ENCODE measurements at places on chromosomes 6 and 20.

DNA sequence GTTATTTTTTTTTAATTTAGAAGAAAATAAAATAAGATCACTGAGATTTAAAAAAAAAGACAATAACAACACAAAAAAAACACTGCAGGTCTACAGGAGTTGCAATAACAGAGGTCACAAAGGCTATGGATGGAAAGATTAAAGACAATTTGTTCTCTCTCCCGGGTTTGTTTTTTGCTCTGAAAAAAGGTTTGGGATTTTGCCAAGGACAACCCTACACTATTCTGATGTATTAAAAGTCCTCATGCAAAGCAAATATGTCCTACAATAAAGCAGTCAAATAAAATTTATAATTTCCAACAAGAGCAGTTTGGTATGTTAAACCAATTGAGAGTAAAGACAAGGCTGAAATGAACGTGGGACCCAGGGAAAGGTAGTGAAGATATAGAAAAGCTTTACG lies 55.6 kb downstream of the PTPRK start:
- DNase-seq: no peak

- DNase-seq: no peak
Measured at GRCh38 chr6:25351485-25351884, 72.3 kb downstream of the CARMIL1 start.

DNA sequence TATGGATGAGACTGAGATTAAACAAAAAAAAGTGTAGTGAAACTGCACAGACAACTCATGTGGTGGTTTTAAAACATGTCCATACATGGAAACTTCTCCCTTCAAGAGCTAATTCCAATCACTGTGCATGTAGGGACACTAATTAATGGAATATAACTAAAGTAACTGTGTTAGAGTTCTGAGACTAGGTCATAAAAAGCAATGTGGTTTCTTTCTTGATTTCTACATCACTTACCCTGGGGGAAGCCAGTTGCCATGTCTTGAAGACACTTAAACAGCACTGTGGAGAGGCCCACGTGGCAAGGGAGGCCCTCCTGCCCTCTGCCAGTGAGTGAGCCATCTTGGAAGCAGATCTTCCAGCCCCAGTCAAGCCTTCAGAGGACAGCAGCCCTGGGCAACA lies 118.2 kb upstream of the DST start:
- no peak for DNase-seq

DNA sequence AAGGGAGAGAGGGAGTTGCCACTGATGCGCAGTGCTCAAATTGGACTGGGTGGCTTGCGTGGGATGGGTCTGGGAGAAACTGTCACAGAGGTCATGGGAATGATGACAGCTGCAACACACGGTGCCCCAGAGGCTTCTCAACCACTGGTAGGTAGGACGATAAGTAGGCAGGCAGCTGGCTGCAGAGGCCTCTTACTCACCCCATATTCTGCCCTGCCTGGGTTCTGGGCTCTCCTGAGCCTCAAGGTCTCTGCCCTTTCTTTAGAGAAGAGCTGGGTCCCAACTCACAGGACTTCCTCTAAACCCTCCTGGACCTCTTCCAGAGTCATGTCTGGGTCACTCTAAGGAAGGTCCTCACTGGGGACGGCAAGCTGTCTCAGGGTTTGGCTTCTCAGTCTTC lies 37.2 kb upstream of the RNF24 start:
- peak; percentile 64 for DNase-seq

- no peak for DNase-seq
Measured at GRCh38 chr20:4774207-4774606, 52.5 kb downstream of the PRND start.

- no peak for DNase-seq
Measured at GRCh38 chr6:56505512-56506260, 137.0 kb downstream of the DST start.

- DNase-seq: no peak
Measured at GRCh38 chr6:84007871-84008270, 25.7 kb upstream of the MRAP2 start.

GRCh38 chr6:88662653-88663174 lies 300.7 kb downstream of the RNGTT start:
- no peak for DNase-seq

DNA sequence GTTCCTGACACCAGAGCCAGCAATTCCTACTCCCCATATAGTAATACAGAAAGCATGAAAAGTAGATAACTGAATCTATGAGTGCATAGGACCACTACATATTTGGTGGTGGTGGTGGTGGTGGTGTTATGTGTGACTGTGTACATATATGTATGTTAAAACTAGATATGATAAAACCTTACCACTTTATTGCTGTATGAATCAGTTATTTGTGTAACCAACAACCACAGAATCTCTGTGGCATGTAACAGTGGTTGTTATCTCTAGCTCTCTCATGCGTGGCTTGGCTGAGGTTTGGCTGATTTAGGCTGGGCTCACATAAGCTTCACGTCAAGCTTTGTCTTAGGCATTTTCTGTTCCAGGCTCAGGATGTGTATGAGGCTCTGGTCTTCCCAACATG lies 55.7 kb downstream of the PLCB1 start:
- DNase-seq: no peak

DNA sequence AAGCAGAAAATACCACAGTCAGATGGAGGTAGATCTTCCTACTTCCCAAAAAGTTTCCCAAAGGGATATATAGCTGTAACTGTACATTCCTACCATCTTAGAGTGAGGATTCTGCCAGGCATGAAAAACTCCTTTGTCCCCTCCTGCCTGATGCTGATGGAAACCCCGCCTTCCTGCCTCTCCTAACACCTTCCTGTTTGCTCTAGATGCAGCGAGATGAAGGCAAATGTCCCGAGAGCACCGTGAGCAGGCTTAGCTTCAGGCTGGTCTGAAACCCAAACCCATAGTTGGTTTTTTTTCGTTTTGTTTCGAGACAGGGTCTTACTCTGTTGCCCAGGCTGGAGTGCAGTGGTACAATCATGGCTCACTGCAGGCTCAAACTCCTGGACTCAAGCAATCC lies 55.6 kb downstream of the MYB start:
- DNase-seq: no peak

- DNase-seq: no peak
Measured at GRCh38 chr6:53161481-53162009, 12.9 kb upstream of the GCM1 start.

DNA sequence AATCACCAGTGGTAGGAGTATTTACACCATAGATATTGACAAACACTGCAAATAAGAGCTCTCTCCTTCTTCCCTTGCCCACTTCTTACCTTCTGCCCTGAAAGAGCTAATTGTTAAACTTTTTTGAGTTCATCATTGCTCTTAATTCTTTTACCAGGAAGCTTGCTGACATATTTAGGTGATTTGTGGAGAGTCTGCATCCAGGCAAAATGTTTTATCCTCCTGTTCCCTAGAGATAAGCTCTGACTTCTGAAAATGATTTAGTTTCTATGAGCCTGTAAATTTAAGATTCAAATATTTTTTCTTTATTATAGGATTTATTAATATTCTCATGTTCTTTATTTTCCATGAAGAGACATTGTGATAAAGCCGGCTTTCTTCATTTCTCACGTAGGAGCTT lies 81.5 kb downstream of the ADGRB3 start:
- DNase-seq: no peak

DNA sequence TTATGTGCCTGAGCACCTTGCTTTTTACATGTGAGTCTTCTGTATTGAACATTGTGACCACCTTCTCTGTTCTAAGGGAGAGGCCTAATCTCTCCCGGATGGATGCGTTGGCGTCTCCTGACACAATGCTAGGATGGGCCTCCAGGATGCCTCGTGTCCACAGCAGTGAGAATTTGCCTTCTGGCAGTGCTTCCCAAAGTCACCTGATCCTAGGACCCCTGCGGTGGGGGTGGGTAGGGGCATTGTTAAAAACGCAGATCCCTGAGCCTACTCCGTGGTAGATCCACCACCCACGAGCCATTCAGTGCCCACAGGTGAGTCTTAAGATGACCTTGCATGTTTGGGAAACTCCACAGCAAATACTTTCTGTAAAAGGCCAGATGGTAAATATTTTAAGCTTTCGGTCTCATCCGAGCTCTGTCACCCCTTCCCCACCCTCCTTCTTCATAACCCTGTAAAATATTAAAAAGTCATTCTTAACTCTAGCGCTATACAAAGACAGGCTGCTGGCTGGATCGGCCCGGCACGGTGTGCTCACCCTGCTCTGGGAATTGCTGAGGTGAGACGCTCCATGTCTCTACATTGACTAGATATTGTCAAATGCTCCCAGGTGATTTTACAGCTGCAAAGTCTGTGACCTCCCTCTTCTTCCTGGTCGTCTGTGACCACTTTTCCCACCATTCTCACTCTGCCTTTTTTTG lies 106.7 kb upstream of the IYD start:
- no peak for DNase-seq

- no peak for DNase-seq
Measured at GRCh38 chr6:11143394-11144371, 32.2 kb upstream of the ERVFRD-1 start.

DNA sequence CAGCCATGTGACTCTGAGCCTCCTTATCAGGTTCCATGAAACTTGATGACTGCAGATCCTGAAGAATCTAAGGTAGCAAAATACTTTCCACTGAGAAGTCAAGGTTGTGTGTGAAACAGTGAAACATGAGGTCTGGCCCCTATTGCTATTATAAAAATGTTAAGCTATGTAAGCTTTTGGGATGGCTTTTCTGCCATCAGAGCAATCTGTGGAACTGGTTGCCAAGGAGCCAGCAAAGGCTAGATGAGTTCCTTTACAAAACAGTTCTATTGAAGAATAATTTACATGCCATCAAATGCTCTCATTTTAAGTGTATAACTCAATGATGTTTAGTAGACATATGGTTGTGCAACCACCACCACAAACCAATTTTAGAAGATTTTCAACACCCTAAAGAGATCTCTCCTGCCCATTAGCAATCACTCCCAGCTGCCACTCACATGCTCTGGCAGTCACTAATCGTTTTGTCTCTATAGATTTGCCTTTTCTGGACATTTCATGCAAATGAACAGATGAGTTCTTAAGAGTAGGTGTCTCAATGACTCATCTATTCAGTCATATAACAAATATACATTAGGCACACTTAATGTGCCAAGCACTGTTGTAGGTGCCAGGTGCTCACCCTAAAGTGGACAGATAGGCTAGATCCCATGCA lies 19.9 kb upstream of the MEP1A start:
- DNase-seq: no peak

GRCh38 chr6:43786664-43787329 lies 16.8 kb downstream of the VEGFA start:
- no peak for DNase-seq

DNA sequence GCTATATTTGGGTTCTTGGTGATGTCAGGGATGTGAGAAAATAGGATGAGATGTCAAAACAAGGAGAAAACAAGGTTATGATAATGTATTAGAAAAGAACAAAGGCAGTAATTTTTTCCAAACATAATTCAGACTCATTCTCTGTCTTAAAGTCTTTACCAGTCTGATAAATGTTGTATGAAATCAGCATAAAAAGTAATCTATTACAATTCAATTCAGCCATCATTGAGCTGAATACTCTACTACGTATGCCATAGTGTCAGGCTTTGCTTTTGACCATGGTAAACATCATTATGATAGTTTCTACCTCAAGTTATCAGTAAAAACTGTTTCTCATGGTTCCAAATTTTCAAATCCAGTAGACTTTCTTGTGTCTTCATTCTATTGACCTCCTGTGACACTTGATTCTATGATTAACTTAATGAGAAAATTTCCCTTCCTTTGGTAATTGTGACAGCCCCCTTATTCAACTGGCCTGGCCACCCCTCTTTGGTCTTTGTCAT lies 75.0 kb downstream of the EPHA7 start:
- DNase-seq: no peak

DNA sequence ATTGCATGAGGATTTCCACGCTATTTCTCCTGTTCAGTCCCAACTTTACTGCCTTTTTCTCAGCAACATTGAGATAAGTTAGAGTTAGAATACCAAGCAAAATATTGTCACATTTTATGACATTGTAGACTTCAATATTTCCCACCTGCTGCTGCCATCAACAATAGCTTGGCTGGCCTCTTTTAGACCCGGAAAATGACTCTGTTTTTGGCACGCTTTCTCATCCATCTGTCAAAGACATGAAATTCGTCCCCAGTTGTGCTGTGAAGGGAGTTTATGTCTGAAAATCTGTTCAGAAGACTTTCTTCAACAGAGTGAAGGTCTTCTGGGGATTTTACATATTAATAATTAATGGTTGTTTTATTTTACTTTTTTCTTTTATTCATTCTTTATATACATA lies 857.3 kb downstream of the FRK start:
- DNase-seq: no peak

DNA sequence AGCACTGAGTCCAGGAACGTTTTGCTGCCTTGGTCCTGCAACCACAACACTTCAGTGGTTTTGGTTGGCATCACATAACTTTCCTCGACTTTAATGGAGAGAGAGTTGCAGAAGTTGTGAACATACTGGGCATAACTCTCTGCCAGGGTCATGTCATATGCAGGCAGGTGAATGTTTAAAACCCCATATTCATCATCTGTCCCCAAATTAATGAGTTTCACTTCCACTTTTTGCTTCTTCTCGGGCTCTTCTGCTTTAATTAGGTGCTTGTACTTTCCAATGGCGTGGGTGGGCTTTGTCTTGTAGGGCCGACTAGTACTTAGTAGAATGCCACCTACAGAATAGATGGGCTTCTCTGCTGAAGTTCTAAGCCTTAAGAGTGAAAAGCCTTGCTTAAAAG lies 45.2 kb upstream of the TFAP2A start:
- DNase-seq: no peak

DNA sequence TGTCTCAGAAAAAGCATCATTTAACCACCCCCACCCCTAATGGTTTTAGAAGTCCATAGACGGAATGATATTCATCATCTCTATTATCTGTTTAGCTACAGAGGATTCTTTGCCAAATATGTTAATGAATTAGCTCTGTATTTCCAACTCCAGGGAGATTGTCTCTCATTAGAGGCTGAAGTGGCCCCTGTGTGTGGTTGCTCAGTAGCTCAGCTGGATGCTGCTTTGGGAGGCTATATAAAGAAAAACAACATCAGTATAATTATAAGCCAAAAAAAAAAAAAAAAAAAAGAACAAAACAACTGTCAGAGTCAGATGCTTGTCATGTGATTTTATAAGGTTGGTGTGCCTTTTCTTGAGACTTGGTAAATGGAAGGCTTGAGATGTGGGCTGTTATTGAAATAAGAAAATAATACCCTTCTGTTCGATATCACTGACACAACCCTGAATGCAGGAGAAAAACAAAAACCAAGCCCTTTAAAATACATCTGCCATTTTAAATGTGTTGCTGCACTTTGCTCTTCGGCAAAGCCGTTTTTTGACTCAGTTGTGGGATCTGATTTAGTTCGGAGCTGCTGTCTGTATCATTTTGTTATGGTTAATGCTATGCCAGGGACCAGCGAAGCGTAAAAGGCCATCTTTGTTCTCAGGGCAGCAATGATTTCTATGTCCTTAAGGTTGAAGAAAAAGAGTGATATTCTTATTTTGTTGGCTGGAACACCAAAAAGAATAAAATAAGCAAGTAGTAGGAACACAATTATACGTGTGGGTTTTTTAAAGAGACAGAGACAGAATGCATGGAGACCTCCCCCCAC lies 422.6 kb downstream of the QKI start:
- no peak for DNase-seq
